ENCODE measurements at places on chromosomes 5 and 9.

GRCh38 chr9:97982683-97983588, at the start of gene ANP32B:
Gene ANP32B, plus strand, starts transcription at chr9:97983341. Its CDS starts 215 bp downstream, at chr9:97983556.
- peak; percentile 80 for DNase-seq

DNA sequence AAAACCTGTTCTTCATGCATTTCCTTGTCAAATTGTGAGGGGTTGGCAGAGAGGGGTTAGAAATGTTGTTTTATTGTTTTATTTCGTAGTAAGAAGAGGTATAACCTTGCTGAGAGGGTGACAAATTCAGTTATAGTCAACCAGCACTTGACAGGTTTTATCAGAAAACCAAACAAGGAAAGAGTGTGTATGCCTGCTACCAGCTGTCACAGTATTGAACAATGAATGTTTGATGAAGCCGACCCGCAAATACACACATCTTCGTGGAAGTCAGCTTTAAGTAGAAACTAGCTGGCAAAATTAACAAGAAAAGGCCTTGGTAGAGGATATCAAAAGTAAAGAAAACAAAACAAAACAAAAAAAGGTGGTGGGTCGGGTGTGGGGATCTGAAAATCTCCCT, 214.6 kb upstream of the TLE4 start:
- DNase-seq = no peak

- DNase-seq = no peak
These were observed 53.7 kb downstream of the ELAVL2 start for GRCh38 chr9:23772385-23772783.

GRCh38 chr5:8576178-8576577, 707.2 kb downstream of the MTRR start:
- no peak for DNase-seq

- no peak for DNase-seq
These were observed 367.4 kb upstream of the TRPC7 start for GRCh38 chr5:136732751-136733150.

DNA sequence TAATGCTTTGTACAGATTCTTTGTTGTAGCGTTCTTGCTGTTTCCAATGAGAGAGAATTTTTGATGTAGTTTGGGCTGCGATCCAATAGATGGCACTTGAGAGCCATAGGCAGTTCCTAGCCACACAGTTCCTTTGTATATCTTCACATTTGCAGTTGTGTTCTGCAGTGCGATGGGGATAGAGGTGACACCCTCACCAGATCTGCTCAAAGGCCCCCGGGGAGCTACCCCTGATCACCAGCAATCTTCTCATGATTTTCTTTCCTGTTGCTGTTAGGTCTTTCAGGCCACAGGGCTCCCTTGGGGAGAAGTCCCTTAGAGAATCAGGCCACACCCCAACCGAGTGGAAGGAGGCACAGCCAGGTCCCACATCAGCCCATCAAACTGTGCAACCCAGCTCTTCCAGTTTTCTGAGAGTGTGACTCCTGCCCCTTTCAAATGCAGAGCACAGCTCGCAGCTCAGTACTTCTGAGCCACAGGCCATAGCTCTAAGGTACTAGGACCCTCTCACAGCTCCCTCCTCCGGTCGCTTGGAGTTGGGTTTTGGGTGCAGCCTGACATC, 353.7 kb downstream of the SLCO4C1 start:
- no peak for DNase-seq

- DNase-seq = no peak
These were observed 5.5 kb downstream of the SLC9A3 start for GRCh38 chr5:518721-519120.

DNA sequence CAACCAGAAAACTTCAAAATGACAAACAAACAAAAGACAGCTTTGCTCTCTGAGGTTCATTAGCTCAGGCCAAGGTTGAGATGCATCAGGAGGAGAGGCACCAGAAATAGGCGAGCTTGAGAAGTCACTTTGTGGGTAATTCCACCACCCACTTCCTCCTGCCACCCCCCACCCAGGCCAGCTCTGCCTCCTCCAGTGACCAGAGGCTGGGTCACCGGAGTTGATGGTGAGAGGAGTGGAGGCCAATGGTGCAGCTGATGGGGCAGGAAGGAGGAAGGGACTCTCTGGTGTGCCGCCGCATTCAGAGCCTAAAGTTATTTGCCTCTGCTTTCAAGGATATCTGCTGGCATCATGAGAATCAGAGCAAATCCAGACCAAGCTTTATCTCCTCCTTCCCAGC, 73.8 kb upstream of the ASTN2 start:
- no peak for DNase-seq

DNA sequence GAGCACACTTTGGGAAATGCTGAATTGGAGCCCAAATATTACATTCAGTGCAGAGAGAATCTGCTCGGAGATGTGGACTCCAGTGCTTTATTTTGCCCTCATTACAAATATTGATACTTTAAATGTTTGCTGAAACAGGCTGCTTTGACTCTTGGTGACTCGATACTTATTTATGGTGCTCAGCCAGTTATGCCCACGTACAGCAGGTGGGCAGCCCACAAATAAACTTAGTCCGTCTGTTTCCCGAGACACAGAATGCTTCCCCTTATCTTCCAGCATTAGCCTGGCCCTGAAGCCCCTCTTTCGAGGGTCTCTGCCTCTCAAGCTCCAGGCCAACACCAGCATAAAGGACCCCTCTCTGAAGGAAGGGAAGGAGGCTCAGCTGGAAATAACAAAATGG, 158.7 kb downstream of the SMARCA2 start:
- no peak for DNase-seq
